Activated effector memory CD4-positive, alpha-beta T cell treated with Interleukin-2 at 50 U/mL for 16 hours (primary cell): ENCODE measurements at places on chromosomes 5 and 9.
A peak's percentile ranks its signal among the peaks of the same experiment; 100 is the strongest.

DNA sequence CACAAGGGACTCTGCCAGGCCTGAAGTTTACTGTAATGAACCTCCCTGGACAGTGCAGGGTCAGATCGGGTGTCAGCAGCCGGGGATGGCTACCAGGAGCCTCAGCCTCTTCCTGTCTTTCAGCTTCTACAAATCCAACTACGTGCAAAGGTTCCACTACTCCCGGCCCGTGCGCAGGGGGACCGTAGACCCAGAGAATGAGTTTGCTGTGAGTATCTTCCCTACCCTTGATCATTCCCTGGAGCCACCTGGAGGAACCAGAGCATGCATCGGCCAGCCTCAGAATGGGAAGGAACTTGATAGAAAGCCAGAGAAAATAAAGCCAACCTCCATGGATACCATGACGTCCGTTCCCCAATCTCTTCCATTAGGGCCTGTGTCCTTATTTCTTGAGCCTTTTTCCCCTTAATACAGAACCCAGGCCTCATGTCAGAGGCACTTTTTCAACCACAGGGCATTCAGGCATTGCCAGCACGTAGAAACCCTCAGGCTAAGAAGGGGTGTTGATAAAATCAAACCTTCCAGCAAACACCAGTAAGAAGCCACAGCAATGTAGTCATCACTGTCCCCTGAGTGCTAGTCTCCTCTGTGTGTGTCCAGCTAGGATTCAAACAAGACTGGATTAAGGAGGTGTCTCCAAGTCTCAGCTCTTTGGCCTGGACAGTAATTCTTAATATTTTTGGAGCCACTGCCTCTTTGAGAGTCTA lies 49.0 kb upstream of the FOXI1 start:
- no peak for DNase-seq

GRCh38 chr5:89005990-89006389 lies 123.0 kb upstream of the MEF2C start:
- no peak for DNase-seq

GRCh38 chr5:3122216-3122615 lies 370.7 kb upstream of the IRX2 start:
- DNase-seq, result no peak

DNA sequence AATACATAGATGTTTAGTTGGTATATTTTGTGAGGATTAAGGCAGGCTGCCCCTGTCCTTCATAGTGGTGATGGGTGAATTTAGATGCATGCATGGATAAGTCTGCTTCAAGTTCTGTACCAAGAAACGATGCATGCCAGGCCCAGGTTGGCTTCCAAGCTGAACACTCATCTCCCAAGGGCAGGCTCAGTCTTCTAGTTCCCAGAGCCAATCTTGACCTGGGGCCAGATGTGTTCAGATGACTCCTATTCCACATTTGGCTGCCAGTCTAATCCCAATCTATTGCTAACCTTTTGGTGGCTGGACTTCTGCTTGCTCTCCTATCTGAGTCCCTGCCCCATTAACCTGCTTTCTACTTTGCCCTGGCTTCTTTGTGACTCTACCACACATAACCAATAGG lies 18.5 kb upstream of the SNAPC3 start:
- DNase-seq, result no peak

DNA sequence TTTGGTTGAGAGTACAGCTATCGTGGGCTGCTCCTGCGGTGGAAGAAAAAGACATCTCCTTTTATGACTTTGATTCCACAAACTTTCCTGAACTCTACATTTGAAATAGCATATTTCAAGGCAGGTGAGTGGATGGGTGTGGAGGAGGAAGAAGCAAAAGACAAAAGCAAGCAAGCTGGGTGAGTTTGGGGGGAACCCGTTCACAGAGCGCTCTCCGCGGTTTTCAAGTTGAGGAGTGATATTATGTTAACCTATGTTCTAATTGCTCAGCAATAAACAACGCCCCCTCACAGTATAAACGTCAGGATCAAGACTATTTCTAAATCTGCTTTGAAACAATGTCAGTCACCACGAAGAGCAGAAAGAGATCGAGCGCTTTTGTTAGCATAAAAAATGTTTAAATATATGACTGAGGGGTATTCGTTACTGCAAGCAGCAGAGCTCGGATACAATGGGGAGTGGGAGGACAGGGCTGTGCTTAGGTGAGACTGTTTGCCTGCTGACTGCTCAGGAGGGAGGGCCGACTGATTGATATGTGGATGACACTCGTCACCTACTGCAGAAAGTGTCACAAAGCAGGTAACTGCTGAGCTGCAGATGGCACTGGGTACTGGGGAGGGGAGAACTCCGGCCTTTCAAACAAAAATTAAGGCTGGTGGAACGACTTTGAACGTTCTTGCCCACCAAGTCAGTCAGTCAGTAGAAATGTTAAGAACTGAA lies 236.5 kb downstream of the DRD1 start:
- no peak for DNase-seq

DNA sequence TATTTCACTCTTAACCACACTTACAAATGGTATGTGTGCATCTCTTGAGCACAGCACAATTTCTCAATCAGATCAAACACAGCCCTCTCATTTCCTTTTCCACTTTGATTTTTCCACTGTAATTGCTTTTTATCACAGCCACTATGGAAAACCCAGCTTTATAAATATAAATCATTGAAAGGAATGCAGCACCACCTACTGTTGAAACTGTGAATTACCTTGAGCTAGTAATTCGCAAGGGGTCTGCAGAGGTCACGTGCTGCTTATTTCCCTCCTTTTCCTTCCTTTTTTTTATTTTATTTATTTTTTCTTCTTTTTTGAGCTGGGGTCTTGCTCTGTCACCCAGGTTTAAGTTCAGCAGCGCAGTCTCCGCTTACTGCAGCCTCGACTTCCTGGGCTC lies 76.9 kb downstream of the CDH6 start:
- DNase-seq, result no peak

DNA sequence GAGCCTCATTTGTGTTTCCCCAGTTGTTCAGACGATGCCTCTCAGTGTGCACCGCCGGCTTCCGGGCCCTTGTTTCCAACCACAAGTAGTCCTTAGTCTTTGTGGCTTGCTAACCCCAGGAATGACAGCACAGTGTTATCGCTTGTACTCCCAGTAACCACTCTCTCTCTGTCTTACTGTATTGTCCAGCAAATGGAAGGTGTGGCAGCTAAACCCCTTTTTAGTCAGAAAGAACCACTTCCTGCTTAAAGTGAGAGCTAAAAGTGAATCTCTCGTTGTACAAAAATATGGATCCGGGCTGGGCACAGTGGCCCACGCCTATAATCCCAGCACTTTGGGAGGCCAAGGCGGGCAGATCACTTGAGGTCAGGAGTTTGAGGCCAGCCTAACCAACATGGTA lies 61.3 kb downstream of the ENC1 start:
- peak; percentile 34 for DNase-seq

- DNase-seq, result no peak
Observed at GRCh38 chr5:118533156-118533555, 455.2 kb downstream of the DTWD2 start.
